ENCODE measurements at places on chromosomes 7 and 10.

GRCh38 chr7:11835260-11835659 lies 3.3 kb upstream of the THSD7A start:
- DNase-seq, result no peak

DNA sequence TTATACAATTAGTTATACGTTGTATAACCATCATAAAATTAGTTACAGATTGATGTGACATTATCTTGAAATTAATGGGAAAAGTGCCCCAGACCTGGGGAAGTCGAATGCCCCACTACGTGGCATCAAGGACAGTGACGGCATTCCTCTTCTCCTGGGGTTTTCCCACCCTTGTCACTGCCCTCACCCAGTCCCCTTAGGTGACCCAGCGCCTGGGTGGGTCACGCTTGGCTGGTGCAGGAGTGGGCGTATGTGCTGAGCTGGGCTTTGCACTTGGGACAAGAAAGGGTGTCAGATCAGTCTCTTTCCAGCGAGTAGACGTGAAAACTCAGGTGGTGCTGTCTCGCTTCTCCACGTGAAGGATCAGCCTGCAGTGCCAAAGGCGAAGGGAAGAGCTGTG lies 7.6 kb downstream of the FOXK1 start:
- no peak for DNase-seq

- no peak for DNase-seq
Measured at GRCh38 chr10:95506056-95506737, 55.0 kb downstream of the SORBS1 start.

DNA sequence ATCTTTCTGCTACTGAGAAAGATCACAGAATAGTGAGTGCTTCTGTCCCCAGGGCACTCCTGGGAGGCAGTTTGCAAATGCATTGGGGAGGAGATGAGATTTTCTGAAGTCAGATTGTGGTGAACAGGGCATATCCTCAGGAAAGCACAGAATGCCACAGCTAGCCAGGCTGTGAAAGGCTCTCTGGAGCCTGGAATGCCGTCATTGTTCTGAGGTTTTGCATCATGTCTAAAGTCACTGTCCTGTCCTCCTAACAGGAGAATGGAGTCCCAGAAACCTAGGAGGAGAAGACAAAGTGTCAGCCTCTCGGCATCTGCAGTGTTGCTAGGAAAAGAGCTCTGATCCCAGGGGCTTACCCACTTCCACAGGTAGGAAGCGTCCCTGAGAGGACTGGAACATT lies 69.2 kb upstream of the IGFBP3 start:
- no peak for DNase-seq

DNA sequence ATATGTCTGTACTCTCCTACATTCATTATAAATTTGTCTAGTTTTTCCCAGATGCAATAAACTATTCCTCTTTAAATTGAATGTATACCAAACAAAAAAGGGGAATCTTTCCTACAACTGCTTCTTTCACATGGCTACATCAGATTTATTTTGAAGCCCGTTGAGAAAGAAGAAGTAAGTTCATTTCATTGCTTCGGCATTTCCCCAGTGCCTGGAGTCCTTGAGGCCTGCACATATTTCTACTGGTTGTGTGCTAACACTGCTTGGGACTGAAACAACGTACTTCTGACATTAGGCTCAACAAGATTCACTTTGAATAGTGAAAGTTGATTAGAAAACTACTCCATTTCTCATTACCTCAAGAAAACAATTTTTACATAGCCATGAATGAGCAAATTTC lies 201.7 kb downstream of the PHF14 start:
- DNase-seq, result no peak

GRCh38 chr10:128062331-128062880 lies 63.8 kb downstream of the MKI67 start:
- DNase-seq, result no peak

GRCh38 chr7:30091987-30092386 lies 42.8 kb upstream of the MTURN start:
- DNase-seq, result no peak

GRCh38 chr10:72235544-72236279 lies 19.6 kb upstream of the ASCC1 start:
- no peak for DNase-seq

GRCh38 chr10:23065181-23065948 lies 30.0 kb upstream of the MSRB2 start:
- no peak for DNase-seq

- no peak for DNase-seq
Measured at GRCh38 chr7:7996568-7996967, 28.0 kb downstream of the GLCCI1 start.

DNA sequence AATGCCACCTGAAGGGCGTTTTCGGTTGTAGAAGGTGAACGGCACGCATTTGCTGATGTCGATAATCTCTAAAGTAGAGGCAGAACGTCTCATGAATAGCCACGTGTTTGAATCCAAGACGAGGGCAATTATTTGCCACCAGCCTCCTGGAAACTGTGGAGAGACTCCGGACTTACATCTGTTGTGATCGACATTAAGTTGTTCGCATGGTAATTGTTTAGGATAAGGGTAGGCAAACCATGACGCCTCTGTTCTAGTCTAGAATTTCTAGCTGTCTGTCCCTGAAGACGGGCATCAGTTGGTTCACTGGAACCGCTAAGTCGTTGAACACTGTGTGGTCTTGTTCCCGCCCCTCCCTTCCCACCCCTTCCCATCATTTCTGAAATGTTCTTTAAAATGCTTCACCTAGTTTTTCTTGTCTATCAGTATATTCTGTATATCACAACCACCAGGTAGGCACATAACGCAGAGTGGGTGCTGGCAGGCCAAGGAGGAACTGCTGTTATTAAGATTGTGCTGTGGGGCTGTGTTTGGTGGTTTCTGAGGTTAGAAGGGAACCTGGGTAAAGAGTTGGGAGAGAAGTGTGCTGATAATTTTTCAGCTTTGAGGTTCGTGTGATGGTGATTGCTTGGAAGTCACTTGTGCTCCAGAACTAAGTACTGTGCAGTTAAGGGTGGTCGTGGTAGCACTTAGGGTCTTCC lies 1.2 kb downstream of the UBE3C start:
- no peak for DNase-seq

- no peak for DNase-seq
Measured at GRCh38 chr10:59611048-59611447, 98.6 kb downstream of the SLC16A9 start.

- no peak for DNase-seq
Measured at GRCh38 chr7:66088861-66089838, 13.5 kb downstream of the ASL start.

DNA sequence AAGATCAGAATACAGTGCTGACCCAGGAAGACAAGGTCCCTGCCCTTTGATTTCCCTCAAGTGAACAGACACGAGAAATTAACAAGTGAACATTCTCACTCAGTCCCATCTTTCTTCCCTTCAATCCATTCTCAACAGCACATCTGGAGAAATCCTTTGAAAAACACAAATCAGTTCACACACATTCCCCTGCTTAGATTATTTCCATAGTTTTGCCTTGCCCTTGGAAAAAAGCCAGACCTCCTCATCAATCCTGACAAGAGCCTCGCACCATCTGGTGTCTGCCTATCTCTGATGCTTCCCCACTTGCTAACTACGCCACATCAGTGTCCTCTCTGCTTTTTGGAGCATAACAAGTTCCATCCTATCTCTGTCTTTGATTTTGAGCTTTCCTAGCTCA lies 94.4 kb upstream of the KIAA1217 start:
- DNase-seq, result no peak

- DNase-seq, result no peak
Measured at GRCh38 chr7:17472518-17472917, 174.1 kb downstream of the AHR start.

GRCh38 chr7:72503644-72504043 lies 91.5 kb upstream of the CALN1 start:
- no peak for DNase-seq

DNA sequence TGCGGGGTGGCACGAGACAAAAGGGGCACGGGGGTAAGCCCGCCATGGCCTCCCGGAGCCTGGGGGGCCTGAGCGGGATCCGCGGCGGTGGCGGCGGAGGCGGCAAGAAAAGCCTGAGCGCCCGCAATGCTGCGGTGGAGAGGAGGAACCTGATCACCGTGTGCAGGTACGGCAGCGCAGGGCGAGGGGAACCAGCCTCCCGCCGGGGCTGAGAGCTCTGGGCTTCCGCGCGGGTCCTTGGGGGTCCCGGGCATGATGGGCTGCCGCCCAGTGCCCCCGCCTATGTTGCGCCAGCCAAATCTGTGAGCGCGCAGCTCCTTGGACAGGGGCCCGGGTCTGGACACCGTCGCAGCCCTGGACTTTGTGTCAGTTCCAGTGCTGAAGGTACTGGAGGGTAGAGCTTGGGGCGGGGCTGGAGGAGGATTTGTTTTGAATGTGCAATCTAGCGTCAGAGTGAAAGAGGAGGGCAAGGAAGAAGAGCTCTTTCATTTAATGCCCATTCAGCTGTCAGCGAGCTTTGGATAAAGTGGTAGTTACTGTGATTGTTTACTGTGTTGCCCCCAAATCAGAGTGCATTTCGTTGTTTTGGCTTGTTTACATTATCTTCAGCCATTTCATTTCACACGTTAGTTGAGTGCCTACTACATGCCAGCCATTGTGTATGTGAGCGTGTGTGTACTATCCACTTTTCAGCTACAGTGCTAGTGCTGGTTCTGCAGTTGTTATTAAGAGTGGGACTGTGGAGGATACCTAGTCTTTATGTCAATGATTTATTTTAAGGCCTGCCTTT lies 777 bp downstream of the RUNDC3B start:
- peak; percentile 3 for DNase-seq

GRCh38 chr7:72753781-72754180 lies 74.2 kb downstream of the TYW1B start:
- DNase-seq, result no peak

- DNase-seq, result no peak
Measured at GRCh38 chr10:99788598-99789256, 6.3 kb downstream of the ABCC2 start.

- peak; percentile 74 for DNase-seq
Measured at GRCh38 chr10:8331896-8332729, 277.6 kb downstream of the GATA3 start.

GRCh38 chr7:156656598-156656997 lies 16.0 kb downstream of the RNF32 start:
- no peak for DNase-seq

DNA sequence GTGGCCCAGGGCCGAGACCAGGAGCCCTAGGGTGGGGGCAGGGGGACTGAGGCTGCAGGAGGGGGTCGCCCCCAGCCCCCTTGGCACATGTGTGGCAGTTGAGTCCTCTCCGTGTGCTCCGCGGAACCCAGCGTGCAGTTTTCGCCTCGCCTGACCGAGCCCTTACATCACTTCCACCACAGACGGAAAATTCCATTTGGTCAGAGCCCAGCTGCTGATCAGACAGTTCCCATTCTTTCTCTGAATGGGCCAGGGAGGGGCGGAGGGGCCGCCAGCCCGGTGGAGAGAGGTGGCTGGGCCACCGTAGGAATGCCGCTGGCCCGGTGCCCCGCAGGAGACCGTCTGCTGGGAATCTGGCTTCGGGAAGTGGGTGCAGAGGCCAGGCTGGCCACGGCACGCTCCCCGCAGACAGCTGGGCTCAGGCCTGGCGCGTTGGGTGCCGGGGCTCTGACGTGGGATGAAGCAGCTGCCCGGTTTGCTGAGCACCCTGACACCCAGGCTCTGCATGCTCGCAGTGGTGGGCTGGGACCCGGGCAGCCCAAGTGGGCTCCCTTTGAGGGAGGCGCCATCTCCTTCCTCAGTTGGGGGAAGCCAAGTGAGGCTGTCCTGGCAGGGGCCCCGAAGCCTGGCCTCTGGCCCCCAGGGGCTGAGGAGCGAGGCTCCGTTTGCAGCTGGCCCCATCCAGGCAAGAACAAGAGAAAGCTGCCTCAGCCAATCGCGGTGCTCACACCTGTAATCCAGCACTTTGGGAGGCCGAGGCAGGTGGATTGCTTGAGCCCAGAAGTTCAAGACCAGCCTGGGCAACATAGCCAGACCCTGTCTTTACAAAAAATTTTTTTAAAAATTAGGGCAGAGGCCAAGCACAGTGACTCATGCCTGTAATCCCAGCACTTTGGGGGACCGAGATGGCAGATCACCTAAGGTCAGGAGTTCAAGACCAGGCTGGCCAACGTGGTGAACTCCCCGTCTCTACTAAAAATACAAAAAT lies 9.9 kb downstream of the TTYH3 start:
- no peak for DNase-seq

GRCh38 chr10:112949875-112950507 lies at the start of gene TCF7L2:
TCF7L2 (plus strand) TSS chr10:112950247; CDS start chr10:112950757, 510 bp downstream.
- peak; percentile 37 for DNase-seq

- no peak for DNase-seq
Measured at GRCh38 chr10:49509771-49510303, 29.1 kb downstream of the ERCC6 start.

GRCh38 chr10:24331457-24331856 lies 122.5 kb downstream of the KIAA1217 start:
- DNase-seq, result no peak

Data from activated T-helper 9 cell treated with anti-CD3 and anti-CD28 coated beads, Interleukin-2, amount 50 U/mL, for 16 hours (primary cell).